Fibroblast of gingiva (primary cell): ENCODE measurements at places on chromosomes 5 and 9.
A peak's percentile ranks its signal among the peaks of the same experiment; 100 is the strongest.

DNA sequence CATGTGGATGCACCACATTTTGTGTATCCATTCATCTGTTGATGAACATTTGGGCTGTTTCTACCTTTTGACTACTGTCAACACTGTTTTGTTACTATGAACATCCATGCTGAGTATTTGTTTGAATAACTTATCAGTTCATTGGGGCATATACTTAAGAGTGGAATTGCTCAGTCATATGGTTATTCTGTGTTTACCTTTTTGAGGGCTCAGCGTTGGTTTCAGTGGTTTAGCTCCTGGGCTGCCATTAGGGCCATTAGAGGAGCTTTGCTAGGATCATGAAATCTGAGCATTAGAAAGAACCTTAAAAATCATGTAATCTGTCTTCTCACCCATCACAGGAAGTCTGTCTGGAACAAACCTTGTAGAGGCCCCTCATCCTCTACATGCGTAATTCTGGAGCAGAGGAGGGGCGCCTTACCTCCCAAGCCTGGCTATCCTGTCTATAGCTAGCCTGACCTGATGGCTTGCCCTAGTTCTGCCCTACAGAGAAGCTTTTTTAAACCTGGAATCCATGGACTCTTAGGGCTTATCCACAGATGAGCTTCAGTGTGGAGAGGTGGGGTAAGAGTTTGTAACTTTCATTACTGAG is 92.9 kb downstream of the PDZD2 start:
- no peak for DNase-seq

DNA sequence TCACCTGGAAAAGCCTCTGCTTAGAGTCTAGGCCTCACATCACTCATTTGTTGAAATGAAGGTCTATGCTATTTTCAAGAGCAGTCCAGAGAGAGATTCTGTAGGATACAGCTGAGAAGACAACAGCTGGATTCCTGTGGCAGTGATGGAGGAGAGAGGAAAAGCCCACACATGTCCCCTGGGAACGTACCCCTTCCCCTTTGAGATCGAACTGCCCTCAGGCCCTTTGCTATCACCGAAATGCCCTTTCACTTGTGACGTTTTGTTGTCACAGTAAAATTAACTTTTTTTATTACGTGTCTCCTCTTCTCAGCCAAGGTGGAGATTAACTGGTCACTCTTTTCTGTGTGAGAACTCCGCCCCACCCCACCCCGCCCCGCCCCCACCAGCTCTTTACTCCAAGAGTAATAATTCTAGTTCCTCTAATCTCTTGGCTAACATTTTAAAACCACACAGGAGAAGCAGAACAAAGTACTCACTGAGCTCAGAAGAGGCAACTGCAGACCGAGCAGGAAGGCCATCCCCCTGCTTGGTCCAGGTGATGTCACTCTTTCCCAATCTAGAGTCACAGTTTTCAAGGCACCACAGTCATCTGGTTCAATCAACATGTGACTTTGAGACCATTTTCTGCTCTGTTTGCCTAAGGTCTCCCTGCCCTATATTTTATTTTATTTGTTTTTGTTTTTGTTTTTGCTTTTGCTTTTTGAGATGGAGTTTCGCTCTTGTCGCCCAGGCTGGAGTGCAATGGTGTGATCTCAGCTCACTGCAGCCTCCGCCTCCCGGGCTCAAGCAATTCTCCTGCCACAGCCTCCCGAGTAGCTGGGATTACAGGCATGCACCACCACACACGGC is 105.6 kb downstream of the SUSD1 start:
- no peak for DNase-seq

DNA sequence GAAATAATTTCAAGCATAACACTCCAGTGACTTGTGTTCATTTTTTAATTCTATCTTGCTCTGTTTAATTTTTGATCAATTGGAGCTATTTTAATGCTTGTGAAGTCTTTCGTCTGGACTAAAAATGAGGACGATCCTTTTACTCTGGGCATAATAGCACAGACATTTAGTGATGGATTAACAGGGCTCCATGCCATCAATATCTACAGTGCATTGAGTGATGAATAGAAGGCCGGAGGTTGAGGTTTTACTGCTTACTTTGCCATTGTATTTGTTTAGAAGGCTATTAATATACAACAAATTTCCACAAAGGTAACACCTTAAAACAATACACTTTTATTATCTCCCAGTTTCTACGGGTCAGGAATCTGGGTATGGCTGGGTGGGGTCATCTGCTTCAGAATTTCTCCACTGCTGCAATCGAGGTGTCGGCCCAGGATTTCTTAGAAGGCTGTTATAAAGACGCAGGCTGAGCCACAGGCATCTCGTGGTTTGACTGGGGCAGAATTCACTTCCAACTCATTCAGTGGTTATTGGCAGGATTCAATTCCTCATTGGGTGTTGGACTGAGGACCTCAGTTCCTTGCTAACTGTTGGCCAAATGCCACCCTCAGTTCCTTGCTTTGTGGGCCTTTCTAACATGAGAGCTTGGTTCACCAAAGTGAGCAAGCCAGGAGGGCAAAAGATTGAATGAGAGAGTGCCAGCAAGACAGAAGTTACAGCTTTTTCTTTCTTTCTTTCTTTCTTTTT is 265.4 kb upstream of the VLDLR start:
- no peak for DNase-seq

DNA sequence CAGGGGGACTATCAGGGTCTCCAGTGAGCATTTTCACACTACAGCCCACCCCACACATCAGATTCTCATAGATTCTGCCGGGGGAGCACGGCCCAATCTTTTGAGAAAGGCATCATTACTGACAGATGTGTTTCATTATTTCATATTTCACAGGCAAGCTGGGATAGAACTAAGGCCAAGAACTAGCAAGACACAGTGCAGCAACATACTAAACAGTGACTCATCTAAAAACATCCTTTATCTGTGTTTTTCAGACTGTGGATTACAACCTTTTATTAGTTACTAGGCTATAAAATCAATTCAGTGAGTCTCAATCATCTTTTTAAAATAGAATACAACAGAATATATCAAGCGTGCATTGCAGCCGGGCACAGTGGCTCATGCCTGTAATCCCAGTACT is 59.8 kb downstream of the CPLANE1 start:
- peak; percentile 35 for DNase-seq

GRCh38 chr5:38478878-38479277 is 77.6 kb downstream of the LIFR start:
- DNase-seq = no peak

GRCh38 chr5:116299746-116300640 is 215.2 kb downstream of the COMMD10 start:
- DNase-seq = no peak
